Hepatocyte (in vitro differentiated cells): ENCODE measurements at places on chromosomes 4 and X. TPM values are rescaled to one million over a fixed set of nuclear protein-coding genes. Genes with fewer than 3 reads are reported as not detected.

Gene LRCH2
- 22.5 and 26.2 TPM in 2 replicates for total RNA-seq

Gene MAGEA10
- not detected in 2 replicates for total RNA-seq

Gene GSX2
- total RNA-seq, result not detected in 2 replicates

Gene CDKL2
- total RNA-seq, result 0.20 and 0.83 TPM in 2 replicates

Gene FAM133A
- total RNA-seq, result 0.93 and 1.2 TPM in 2 replicates

Gene FAM53A
- total RNA-seq, result 4.7 and 5.2 TPM in 2 replicates

Gene TACR3
- total RNA-seq, result 0.27 and 0.32 TPM in 2 replicates

Gene IL2
- not detected in 2 replicates for total RNA-seq

Gene XAGE1A
- not detected in 2 replicates for total RNA-seq

Gene SLC10A4
- 0.23 and 0.36 TPM in 2 replicates for total RNA-seq

Gene CLDN22
- not detected in 2 replicates for total RNA-seq
